ENCODE measurements at places on chromosomes 2 and 18.

GRCh38 chr2:179817181-179817841, 44.1 kb downstream of the ZNF385B start:
- DNase-seq = no peak

DNA sequence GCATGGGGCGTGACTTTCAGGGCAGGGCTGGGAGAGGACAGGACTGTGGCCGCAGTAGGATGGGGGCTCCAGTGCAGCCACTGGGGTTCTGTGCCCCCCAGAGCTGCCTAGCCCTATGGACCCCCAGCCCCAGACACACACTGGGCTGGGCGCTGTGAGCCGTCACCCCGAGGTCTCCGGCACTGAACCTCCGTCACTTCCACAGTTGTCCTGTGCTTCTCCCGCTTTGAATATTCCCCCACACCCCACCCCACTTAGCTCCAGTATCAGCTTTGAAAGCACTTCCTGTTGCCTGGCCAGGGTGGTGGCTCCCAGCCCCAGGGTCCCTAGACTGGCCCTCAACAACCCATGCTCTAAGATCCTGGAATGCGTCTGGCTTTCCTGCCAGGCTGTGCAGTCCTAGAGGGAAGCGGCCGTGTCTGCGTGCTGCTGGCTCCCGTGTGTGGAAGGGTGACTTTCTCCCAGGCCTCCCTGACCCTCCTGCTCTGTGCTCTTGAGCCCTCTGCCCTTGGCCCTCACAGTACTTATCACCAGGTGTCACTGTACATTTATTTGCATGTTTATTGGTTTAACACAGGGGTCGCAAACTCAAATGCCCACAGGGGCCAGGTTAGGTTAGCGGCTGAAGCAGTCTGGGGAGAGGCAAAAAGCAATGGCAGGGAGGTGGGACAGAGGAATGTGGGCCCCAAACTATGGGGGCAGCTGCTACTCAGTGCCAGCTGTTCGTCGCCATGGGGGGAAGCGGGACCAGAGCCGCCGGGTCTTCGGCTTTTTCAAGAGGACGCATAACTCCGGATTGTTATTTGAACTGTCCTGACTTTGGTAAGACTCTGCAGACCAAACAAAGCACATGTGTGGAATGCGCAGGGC, 9.9 kb downstream of the OBSL1 start:
- DNase-seq = no peak

GRCh38 chr2:30561349-30561748, 114.3 kb downstream of the LCLAT1 start:
- no peak for DNase-seq

GRCh38 chr2:46164529-46165301, 132.5 kb upstream of the EPAS1 start:
- DNase-seq = peak; percentile 100
